ENCODE measurements at places on chromosomes 3 and 15.

- DNase-seq: no peak
These were observed 686 bp downstream of the MYRIP start for GRCh38 chr3:39809995-39810595.

GRCh38 chr3:126580746-126581145 is 22.0 kb upstream of the C3orf22 start:
- DNase-seq: no peak

GRCh38 chr3:40899286-40899712 is 300.0 kb upstream of the CTNNB1 start:
- DNase-seq: no peak

DNA sequence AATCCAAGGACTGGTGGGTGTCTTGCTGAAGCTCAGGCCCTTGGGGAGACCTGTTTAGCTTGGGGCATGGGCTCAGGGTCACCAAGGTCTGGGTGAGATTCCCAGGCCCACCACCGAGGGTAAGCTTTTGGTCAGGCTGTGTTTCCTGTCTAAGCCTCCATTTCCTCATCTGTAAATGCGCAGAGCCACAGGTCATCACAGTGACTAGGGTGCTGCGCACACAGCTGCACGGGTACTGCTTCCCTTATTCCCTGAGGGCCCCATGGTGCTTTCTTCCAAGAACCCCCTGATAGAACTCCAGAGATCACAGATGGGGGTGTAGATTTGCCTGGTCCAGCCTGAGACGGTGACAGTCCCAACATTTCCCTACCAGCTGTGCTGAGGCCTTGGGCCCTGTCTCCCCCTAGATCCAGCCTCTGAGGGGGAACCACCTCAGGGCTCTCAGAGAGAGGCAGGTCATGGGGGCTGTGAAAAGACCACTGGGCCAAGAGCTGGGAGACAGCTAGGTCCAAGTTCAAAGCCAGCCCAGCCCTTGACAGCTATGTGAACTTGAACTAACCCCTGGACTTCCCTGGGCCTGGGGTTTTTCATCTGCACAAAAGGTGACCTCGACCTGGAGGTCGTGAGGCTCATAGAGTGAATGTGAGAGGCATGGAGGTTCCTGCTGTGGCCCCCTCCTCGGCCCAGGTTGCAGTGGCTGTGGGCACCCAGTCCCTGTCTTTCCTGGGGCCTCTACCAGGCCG is 60.7 kb downstream of the SEMA3G start:
- no peak for DNase-seq

DNA sequence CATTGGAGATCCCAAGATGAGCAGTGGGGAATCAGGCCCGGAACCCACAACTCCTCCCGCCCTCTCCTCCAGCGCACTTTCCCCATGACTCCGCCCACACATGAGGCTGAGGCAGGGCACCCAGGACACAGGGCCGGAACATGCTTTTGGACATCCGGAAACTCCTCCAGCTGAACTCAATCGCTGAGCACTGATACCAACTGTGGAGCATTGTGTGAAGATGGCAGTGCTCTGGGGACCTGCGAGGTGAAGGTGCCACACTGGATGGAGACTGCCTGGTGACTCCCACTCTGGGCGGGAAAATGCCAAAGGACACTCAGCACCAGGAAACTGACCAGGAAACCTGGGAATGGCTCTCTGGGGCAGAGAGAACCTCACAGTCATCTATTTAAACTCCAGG is 189.1 kb downstream of the FAM43A start:
- DNase-seq: no peak

DNA sequence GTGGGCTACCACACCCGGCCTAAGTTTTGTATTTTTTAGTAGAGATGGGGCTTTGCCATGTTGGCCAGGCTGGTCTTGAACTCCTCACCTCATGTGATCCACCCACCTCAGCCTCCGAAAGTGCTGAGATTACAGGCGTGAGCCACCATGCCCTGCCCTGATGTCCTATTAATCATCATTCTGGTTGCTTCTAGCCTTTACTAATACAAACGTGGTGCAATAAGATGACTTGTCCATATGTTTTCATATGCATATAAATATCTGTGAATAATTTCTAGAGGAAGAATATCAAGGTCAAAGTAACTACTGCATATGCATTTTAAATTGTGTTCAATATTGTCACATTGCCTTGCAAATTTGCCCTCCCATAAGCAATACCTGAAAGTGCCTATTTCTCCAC is 25.5 kb upstream of the PDHB start:
- no peak for DNase-seq

GRCh38 chr15:72947709-72948108 is 104.6 kb upstream of the NEO1 start:
- DNase-seq: no peak

GRCh38 chr3:51621091-51621892 is 49.8 kb upstream of the TEX264 start:
- peak; percentile 14 for DNase-seq

- DNase-seq: peak; percentile 14
These were observed 405.9 kb downstream of the ROBO1 start for GRCh38 chr3:79361748-79362378.

- no peak for DNase-seq
These were observed 672.0 kb downstream of the SI start for GRCh38 chr3:164406281-164406680.

DNA sequence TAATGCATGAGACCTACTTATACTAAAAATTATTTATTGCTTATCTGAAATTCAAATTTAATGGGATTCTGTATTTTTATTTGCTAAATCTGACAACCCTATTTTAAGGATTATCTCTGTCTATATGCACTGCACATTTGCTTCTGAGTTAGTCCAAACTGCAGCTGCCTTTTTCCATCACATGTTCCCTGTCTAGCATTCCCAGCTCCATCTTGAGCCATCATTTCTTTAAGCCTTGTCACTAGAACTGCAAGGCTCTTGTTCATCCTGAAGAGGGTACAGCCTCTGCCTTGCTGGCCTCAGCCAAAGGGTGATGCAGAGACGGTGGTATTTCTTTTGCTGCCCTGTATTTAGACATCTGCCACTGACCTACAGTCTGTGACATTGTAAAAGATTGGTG is 125.8 kb upstream of the STT3B start:
- DNase-seq: no peak

GRCh38 chr3:111618945-111619344 is 23.8 kb upstream of the ZBED2 start:
- no peak for DNase-seq

DNA sequence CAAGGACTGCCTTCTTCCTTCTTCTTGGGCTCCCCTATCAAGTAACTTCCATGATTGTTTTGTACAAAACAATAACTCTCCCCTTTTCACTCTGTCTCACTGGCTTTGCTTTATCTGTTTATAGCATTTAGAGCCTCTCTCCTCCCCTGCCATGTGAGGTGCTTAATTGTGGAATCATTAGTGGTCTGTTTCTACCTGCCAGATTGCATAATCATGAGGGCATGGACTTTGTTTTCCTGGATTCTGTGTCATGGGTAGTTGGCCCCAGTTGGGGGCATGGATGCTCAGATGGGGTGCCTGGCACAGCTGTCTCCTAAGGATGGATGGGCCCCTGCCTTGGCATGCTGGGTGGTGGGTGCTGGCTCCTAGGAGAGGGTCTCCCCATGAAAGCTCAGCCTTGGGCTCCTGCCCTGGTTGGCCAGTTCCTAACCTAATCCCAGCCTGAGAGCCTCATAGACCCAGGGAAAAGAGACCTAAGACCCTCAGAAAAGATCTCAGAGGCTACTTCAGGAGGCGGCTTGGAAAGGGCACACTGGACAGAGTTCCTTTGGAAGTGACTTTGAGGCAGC is 8.0 kb upstream of the CTXND1 start:
- no peak for DNase-seq

DNA sequence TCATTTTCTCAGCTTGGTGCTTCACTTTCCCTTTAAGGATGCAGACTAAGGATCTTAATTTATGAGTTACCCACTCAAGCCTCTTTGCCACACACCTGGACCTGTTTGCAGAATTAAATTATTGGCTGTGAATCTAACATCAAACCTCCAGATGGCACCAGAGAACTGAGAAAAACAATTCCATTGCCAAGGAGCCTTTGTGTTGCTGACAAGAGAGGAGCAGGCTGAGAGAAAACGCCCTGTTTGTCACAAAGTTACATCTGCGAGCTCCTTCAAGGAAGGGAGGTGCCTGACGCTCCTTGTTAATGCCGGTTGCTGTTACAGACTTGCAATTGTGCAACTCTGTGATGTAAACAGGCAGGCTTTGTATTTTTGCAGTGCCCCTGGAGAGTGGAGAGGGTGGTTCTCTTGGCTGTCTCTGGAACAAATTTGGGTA is 36.3 kb upstream of the TMC3 start:
- peak; percentile 76 for DNase-seq

DNA sequence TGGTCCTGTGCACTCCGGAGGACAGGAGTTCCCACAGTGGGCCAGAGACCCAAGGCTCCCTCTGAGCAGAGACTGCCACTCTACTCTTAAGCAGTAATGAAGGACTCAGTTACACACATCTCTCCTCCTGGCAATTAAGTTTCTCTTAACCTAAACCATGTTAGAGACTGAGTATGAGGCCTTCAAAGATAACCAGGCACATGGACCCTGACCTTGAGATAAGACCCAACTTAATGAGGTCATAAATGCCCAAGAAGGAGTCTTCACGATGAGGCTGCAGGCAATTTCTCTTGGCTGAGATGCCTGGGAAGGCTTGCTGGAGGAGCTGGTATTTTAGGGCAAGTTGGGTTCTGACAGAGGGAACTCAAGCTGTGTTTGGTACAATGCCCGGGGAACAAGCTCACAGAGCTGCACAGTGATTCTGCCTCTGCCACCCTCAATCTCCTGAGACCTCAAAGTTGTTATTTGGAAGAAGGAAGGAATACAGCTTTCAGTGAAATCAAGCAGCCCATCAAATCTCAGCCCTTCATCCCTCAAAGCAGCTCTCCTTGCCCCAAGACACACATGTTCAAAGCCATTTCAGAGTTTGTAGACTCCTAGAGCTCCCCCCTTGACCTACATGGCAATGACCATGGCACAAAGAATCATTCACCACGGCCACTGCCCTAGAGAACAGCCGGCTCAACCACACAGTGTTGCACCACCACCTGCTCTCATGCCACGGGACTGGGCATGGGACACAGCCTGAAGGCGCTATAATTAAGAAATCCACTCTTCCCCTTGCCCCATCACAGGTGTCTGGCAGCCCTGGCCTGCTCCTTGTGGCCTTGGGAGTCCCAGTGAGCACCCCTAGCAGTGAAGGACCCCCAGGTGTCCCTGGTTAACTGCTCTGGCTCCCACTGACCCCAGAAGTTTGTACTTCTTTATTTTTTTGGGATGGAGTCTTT is 7.1 kb downstream of the RMDN3 start:
- DNase-seq: no peak

DNA sequence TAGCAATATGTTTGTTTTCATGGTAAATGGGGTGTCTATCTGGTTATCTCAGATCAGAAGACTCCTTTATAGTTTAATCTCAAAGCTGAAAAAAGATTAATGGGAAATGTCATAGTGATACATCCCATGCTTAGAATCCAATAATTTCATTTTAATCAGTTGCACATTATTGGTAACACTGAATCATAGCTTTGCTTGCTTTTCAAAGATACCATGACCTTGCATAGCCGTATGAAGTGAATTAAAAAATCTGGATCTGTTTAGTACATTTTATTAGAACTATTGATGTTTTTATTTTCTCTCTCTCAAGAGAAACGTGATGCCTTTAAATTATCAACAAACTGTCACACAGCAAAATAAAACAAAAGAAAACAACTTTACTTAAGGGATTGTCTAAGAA is 506.7 kb upstream of the SGO1 start:
- no peak for DNase-seq

GRCh38 chr3:43190670-43191069 is 84.8 kb upstream of the POMGNT2 start:
- DNase-seq: peak; percentile 41

- DNase-seq: no peak
These were observed 10.8 kb downstream of the BHLHE40 start for GRCh38 chr3:4990069-4990468.

- no peak for DNase-seq
These were observed 30.7 kb upstream of the CCDC54 start for GRCh38 chr3:107346564-107346963.

GRCh38 chr3:23035927-23036640 is 167.0 kb upstream of the UBE2E2 start:
- DNase-seq: no peak

GRCh38 chr3:13709706-13710105 is 160.8 kb downstream of the FBLN2 start:
- no peak for DNase-seq

DNA sequence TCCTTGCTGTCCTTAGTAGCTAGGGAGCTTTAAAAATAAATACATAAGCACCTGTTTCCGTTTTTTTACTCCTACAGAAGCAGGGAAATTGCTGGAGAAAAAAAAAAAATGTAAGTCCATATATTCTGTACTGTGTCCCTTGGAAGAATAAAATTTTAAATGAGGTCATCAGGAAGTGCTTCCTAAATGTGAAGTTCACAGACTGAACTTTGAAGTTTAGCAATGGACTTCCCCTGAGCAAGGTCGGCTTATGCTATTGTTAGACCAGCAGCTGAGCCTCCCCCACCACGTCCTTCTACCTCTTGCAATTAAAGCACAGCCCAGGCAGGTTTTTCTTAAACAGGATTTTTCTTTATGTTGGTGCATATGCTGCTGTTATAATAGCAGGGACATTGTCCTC is 26.3 kb downstream of the LIPC start:
- no peak for DNase-seq

GRCh38 chr15:98906712-98907083 is 100.9 kb downstream of the PGPEP1L start:
- no peak for DNase-seq

GRCh38 chr3:160486459-160486869 is 36.9 kb upstream of the TRIM59 start:
- peak; percentile 26 for DNase-seq

- DNase-seq: peak; percentile 33
These were observed 51.6 kb upstream of the LCTL start for GRCh38 chr15:66617137-66618090.

DNA sequence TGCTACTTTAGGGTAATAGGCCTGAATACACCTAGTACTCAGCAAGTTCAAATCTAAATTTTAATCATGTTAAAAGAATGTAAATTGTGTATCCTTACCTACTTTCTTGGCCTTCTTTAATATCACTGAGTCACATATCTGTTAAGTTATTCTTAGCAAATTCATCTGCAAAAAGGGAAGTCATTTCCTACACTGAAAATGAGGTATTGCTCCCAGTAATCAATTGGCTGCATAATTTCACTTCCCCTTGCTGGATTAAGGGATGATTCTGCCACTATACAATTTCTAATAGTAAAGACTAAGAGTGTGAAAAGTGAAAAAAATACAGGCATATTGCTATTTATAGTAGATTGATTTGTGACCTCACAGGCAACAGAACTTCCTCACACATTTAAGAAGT is 47.8 kb downstream of the CCDC54 start:
- no peak for DNase-seq

DNA sequence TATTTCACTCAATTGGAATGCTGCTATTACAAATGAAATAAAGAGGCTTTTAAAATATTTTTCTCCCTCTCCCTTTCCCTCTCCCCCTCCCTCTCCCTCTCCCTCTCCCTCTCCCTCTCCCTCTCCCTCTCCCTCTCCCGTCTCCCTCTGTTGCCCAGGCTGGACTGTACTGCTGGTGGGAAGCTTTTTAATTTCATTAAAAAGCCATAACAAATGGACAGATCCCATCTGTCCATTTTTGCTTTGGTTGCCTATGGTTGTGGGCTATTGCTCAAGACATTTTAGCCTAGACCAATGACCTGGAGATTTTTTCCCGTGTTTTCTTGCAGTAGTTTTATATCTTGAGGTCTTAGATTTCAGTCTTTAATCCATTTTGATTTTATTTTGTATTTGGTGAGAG is 107.2 kb upstream of the LRRC3B start:
- no peak for DNase-seq

Measured in AG08395 (cell line).